ENCODE measurements at places on chromosomes 5 and 9.

GRCh38 chr5:143898916-143899591, 87.1 kb downstream of the HMHB1 start:
- no peak for DNase-seq

DNA sequence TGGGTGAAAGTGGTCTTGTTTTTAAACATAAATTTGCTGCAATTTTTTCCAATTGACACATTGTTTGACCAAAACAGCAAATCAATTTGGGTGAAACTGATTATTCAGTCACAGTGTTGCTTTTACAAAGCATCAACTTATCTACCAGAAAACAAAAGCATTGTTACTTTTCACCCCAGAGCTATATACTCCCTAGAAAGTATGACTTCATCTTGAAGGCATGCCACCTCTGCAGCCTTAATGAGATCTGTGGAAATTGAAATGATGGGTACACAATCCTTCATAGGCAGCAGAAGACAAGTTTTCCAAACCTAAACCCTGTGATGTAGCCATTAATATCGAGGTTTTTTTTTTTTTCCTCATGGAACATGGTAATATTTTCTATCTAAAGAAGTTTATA, 615.9 kb downstream of the CHSY3 start:
- no peak for DNase-seq

DNA sequence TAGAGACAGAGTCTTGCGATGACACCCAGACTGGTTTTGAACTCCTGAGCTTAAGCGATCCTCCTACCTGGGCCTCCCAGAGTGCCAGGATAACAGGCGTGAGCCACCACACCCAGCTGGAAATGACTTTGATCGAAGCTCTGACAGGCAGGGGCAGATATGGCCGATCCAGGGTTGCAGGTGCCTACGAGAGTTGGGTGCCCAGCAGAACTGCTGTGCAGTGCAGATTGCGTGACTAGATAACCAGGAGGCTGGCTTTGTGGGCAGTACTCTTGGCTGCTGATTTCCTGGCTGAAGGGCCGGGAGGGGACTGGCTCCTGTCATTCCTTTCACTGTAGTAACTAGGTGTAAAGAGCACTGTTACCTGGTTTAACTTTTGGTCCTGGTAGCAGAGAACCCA, 11.8 kb downstream of the TBC1D13 start:
- no peak for DNase-seq

DNA sequence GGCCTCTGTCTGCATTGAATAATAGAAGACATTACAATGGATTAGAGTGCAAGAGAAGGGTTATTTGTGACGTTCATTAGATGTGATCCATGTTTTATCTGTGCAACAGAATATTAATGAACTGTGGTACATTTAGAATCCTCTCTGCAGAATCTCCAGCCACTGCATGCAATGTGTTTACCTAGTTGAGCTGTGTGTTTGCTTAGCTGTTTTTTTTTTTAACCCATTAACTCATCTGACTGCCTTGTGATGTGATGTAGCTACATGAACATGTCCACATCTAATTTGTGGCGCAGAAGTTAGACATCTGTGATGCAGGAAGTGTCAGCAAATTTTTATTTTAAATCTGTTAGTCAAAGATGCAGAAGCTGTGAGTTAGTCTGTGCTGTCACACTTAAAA, 236.9 kb downstream of the CD180 start:
- DNase-seq: no peak

- no peak for DNase-seq
Measured at GRCh38 chr5:133679534-133679933, 67.2 kb upstream of the FSTL4 start.

GRCh38 chr9:96214635-96215034, 87.3 kb downstream of the HSD17B3 start:
- DNase-seq: no peak

DNA sequence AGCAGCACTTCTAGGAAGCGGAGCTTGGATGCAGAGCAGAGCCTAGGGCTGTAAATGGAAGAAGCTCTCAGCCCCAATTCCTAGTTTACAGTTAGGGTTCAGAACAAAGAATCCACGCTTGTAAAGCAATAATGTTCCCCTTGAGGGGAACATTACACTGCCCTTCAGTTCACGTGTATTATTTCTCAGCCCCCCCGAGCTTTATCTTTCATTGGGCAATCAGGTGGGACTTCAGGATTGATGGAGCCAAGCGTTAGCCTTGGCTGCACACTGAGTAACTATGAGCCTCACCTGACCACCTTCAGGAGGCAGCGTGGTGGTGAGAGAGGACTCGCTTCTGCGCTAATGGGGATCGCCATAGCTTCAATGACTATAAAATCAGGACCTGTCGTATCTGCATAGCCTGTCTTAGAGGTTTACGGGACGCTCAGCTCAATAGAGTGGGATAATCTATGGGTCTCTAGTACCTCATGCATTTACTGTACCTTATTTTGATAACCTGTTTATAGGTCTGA, 157.0 kb upstream of the RASEF start:
- DNase-seq: no peak
